ENCODE measurements at places on chromosomes 1 and 21.

DNA sequence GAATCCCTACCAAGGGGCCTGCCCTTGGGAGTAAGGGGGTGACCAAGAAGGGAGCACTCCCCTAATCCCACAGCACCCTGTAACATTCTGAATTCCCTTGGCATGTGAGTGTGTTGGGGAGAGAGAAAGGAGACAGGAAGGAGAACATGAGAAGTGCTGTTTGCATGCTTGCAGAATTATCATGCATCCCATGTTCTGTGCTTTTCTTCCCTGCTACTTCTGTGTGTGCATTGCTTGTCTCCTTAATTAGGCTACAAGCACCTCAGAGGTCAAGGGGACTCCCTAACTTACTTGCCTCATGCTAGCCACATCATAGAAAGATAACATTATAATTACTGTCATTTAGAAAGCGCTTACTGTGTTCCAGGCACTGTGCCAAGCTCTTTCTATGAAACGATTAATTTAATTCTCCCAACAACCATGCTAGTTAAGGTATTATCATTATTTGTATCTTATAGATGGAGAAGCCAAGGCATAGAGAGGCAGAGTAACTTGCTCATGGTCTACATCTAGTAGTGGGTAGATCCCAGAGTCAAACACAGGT, 11.1 kb downstream of the NOS1AP start:
- DNase-seq, result no peak

GRCh38 chr1:203131548-203132200, 4.1 kb downstream of the ADORA1 start:
- no peak for DNase-seq

DNA sequence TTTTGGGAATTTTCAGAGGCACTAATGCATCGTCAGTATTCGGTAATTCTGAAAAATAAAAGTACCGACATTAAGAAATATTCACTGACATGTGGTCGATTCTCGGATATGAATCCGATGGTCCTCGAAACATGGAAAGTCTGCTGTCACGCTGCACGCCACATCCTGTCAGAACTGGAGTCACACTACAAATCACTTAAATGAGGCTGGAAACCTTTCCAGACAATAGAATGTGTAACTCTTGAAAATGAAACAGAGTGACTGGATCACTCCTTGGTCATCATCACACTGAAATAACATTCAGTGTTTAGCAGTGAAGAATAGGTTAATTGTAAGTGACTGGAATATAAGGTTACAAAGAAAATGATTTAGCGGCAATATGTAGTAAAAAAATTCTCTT, 620.1 kb upstream of the ADAMTS5 start:
- DNase-seq, result no peak

GRCh38 chr1:8315573-8316475, 2.1 kb upstream of the SLC45A1 start:
- no peak for DNase-seq

GRCh38 chr1:64922336-64922735, 44.0 kb downstream of the JAK1 start:
- DNase-seq, result peak; percentile 20

- peak; percentile 51 for DNase-seq
Measured at GRCh38 chr1:31239653-31240241, at the start of gene NKAIN1. Gene NKAIN1, minus strand, starts transcription at chr1:31239887. Its CDS starts 340 bp downstream, at chr1:31239547.

- no peak for DNase-seq
Measured at GRCh38 chr1:108961752-108962486, 1.4 kb downstream of the CLCC1 start.

GRCh38 chr1:10936998-10937901, 75.2 kb upstream of the TARDBP start:
- no peak for DNase-seq

DNA sequence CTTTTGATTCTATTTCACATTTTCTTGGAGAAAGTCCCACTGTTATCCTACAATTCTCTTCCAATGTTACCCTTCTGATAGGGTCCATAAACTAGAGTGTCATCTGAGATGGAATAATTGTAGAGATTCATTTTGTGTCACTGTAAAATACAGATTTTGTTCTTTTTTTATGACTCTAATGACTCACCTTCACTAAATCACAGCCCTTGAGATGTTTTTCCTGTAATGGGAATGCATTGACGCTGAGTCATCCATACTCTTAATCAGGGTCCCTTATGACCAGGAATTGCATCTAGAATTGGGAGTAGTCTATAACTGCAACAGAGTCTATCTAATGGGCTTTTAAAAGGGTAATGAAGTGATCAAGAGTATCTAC, 315.5 kb downstream of the TGFB2 start:
- DNase-seq, result peak; percentile 88

- DNase-seq, result no peak
Measured at GRCh38 chr1:244217711-244218110, 166.6 kb downstream of the ZBTB18 start.

DNA sequence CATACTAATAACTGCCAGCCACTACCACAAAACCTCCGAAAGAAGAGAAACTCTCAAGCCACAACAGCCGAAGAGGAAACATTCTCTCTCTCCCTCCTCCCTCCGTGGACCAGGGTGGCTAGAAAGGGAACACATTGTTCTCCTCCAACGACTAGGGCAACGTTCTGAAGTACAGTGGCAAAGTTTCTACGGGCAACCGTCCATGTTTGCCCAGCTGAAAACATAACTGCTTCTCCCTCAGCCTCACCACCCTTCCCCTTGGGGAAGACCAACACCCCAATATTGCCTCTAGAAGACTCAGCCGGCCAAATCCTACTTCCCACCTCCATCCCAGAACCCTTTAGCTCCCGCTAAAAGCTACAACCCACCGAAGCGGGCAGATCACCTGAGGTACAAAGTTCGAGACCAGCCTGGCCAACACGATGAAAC, 2.0 kb downstream of the GLUL start:
- peak; percentile 32 for DNase-seq

GRCh38 chr1:229669333-229669732, 43.3 kb downstream of the URB2 start:
- DNase-seq, result peak; percentile 17

DNA sequence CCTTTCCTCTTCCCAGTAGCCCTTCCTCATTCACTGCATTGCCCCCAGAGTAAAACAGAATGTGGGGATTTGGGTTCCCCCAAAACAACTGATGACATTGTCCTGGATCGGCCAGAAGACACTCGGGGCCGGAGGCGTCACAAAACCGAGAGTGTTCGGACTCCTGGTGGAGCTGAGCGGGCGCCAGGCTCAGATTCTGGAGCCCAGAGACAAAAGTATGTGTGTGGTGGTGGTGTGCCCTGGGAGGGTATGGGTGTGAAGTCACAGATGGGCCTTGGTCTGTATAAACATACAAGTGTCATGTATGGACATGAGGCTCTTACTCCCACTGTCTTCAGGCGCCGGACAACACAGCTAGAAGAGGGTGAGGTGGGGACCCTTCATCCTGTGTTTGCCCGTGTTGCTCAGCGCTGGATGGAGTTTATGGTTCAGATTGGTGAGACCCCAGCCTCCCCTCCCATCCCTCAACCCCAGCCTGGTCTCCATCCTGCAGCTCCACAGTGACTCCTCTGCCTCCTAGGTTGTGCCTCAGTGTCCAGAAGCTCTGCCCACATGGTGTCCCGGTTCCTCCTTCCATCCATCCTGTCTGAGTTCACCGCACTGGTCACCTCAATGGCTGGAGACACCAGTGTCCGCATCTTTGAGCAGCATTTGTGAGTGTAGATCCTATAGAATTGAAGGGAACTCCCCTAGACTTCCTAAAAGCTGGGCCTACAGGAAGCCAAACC, 12.4 kb downstream of the HYI start:
- no peak for DNase-seq

- no peak for DNase-seq
Measured at GRCh38 chr1:94836891-94837290, 16.7 kb downstream of the SLC44A3 start.

DNA sequence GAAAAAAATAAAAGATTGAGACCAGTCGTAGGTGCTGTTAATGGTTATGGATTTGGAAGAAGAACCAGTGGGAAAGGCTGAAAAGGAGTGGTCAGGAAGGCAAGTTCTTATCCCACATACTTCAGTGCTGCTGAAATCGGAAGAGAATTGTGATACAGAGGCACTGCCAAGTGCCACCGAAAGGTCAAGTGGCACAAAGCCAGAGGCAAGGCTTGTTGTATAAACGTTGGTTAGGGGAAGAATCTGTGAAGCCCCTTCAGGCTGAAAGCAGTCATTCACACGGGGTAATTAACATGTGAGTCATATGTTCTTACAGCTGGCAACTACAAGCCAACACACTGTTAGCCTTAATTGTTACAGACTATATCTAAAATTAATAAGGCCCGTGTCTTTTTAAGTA, 48.8 kb downstream of the ZBTB40 start:
- peak; percentile 91 for DNase-seq

DNA sequence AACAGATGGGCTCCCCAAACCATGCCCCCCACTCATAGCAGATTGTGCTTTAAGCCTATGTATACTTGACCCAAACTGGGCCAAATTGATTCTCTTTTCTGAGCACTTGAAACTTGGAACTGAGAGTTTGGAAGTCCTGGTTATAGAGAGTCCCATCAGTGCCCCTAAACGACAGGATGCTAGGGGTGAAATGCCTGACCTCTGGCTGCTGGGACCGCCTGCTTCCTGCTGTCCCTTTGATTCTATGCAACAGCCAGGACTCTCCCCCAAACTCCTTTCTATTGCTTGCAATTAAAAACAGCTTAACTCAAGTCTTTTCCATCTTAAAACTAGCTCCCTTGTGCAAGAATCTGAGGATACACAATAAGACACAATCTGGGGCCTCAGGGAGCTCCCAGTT, 4.7 kb downstream of the C1orf210 start:
- no peak for DNase-seq

- DNase-seq, result no peak
Measured at GRCh38 chr1:180934563-180934962, 21.9 kb downstream of the KIAA1614 start.

DNA sequence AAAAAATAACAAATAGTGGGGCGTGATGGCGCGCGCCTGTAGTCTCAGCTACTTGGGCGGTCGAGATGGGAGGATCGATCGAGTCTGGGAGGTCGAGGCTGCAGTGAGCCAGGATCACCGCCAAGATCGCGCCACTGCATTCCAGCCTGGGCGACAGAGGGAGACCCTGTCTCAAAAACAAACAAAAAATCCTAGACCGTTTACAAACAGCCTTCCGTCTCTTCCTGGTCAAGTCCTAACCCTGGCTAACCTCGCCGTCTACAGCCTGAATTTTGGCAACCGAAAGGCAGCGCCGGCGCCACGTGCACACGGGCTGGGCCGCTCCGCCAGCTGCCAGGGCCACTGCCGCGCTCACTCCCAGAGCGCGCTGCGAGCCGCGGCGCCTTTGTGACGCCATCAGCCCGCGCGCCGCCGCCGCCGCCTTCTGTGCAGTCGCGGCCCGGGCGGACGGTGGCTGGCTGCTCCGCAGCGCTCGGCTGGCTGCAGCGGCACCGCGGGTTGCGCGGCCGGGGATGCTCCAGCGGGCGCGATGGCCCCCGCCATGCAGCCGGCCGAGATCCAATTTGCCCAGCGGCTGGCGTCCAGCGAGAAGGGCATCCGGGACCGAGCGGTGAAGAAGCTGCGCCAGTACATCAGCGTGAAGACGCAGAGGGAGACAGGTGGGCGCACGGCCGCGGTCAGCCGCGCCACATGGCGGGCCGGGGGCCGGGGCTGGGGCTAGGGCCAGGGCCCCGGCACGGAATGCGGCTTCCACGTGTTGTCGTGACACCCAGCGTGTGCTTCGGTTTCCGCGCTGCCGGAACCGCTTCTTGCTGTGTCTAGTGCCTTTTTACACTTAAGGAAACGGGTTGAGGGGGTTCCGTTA, at the start of the genes HSF2BP and RRP1B:
HSF2BP (minus strand) TSS at position 353 of the 865 bp plus-strand sequence. CDS start 1,392 bp downstream, outside the sequence.
RRP1B (plus strand) TSS at position 425 of the 865 bp plus-strand sequence; CDS start at position 530, 105 bp downstream.
- DNase-seq, result peak; percentile 91

DNA sequence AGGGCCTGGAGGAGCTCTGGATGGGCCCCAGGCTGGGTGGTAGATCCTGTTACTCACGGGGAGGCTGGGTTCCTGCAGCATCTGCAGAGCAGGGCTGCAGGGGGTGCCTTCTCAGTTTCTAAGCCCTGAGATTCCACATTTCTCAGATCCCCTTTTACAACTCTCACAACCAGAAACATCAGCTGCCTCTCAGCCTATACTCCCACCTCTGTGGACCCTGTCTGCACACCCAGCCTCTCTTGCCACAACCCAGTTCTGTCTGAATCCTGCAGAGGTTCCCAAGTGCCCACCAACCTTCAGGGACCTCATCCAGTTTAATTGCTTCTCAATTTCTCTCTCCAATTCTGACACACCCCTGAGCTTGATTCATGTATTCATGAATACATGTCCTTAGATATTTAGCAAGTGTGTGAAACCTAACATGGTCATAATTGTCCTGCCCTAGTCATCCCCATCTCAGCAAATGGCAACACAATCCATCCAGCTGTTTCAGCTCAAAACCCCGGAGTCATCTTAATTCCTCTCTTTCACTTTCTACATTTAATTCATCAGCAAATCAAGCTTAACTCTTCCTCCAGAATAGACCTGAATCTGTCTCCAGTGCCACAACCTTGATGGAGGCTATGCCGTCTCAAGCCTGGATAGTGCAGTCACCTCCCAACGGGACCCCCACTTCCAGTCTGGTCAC, 57.0 kb upstream of the NEK2 start:
- no peak for DNase-seq

GRCh38 chr1:150808121-150808520, at the start of gene CTSK:
Gene CTSK, minus strand, starts transcription at chr1:150808260. Its CDS starts 1,455 bp downstream, at chr1:150806805.
- no peak for DNase-seq

GRCh38 chr21:29349702-29350101, 51.0 kb downstream of the BACH1 start:
- DNase-seq, result no peak

DNA sequence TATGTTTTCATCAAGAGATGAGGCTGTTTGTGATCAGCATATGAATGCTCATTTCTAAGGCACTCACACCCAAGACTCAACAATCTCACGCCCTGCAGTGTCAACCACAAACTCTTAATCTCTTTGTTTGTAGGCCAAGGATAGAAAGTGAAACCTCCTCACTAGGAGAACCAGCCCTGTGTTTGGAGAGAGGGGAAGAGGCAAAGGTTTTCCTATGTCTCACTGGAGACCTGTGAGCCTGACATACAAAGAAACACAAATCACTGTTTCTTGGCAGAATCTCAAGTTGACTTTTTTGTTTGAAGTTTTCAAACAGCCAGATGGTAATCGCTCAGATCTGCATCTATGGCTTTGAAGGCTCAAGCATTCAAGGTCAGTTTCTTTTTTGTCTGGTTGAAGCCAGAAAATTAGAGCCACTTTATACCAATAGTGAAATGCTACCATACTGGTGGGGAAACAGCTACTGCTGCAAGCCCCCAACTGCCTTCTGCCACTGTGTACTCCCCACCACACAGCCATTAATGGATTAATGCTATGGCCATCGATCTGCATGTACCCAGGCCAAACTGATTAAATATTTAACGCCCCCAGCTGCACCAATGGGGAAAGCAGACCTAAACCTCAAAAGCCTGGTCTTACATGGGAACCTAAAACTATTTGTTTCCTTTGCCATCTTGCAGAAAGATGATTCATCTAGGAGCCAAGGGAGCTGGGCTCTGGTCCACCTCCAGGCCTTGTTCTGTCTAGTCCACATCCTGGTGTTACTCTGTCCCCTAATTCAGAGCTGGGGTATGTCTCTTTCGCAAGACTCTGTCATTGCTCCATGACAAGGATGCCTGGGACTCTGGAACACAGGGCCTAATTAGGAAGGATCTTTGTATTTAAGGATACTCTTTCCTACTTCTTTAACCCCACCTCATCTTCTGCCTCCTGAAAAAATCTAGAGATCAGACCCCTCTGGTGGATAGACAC, 16.3 kb downstream of the PDZK1 start:
- peak; percentile 49 for DNase-seq

Measured in dermis blood vessel endothelial cell (primary cell).